ENCODE measurements at places on chromosomes 4 and X.

- DNase-seq: no peak
Observed at GRCh38 chrX:46693149-46693548, 65.8 kb downstream of the SLC9A7 start.

DNA sequence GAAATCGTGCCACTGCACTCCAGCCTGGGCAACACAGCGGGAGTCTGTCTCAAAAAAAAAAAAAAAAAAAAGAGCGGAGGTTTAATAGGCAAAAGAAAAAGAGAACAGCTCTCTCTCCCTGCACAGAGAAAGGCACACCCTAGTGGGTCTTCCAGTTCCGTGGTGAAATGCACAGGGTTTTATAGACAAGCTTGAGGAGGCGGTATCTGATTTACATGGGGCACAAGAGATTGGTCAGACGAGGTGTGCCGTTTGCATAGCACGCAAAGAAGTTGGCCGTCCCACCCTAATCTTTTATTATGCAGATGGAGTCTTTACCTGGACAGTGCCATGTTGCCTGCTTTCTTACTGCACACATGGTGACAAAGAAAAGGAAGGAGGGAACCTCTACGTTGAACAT, 33.5 kb upstream of the REST start:
- no peak for DNase-seq

- DNase-seq: no peak
Observed at GRCh38 chrX:11888421-11888820, 130.4 kb downstream of the MSL3 start.

DNA sequence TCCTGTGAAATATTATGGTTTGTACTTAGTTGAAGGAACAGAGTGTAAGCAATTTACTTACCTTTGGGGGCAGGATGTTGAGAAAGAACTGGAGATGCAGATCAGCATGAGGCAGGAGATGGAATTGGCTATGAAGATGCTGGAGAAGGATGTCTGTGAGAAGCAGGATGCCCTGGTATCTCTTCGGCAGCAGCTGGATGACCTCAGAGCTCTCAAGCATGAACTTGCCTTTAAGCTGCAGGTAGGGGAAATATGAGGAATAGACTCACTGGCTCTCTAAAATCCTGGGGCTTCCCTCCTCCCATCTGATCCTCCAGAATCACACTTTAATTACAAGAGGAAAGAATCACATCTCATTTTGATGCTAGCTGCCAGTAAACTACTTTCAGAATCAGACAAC, 51.0 kb downstream of the GRSF1 start:
- DNase-seq: no peak

DNA sequence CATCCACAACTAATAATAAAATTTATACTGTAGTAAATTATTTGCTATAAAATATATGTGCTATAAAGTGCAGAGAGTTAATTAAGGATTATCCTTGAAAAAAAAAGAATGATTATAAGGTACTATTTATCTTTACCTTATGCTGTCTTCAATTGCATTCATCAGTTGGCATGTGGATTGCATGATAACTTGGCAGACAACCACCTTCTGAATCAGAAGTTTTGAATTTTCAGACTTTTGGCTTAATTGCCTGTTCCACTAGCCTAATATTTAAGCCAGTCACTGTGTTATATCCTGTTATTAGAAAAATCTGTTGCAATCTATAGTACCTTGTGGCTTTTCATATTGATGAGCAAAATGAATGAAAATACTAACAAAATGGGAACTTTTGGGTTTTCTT, 1040.3 kb upstream of the PCDH10 start:
- DNase-seq: no peak

DNA sequence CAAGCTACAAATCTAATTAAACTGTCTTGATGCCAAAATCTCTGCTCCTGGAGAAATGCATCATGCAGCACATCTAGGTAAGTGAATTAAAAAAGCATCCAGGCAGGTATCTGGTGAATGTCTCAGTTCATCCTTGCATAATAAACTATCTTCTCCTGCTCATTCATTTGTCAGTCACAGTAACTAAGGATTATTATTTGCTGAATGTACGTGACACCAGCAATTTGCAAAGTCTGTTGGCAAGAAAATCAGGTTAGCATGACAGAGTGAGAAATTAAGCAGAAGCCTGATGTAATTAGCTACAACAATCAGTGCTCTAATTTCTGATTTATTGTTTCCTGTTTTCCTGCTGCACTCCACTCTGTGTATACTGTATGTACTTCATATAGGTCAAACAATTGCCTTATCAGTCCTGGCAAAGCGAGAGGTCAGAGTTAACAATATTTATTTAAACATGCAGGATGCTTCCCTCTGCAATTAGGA, 213.6 kb downstream of the FBXO8 start:
- DNase-seq: no peak

DNA sequence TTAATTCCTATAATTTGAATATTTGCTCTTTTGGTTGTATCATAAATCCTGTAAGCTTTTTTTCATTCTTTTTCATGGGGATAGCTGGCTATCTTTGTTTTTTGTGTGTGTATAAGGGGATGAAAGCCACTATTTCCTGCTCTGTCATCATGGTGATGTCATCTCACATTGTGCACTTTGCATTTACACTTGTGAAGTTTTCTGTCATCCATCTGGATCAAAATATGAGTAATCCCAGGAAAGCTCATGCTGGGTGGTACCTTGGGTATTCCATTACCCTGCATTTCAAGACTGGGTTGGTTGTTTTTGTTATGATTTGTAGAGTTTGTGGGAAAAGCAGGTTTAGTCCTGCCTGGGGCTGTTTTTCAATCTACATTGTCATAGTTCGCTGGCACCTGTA, 367.3 kb downstream of the CHIC1 start:
- DNase-seq: no peak

GRCh38 chr4:61889117-61889516, 689.0 kb downstream of the ADGRL3 start:
- no peak for DNase-seq

DNA sequence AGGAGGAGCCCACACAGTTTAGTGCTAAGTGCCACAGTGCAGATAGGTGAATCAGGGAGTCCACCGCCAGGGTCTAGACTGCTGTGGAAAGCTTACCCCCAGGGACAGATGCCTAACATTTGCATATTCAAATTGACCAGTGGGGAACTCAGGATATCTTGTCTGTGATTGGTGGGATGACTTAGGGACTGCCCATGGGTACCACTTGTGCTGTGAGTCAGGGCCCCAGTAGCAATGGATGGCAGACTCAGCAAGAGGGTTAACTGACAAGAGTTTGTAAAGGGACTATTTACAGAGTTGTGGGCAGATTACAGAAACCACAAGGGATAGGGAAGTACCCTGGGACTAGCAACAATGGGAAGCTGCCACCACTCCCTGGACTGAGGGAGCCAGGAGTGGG, 282.1 kb downstream of the BCOR start:
- DNase-seq: no peak

- no peak for DNase-seq
Observed at GRCh38 chr4:20028645-20029044, 223.1 kb upstream of the SLIT2 start.

DNA sequence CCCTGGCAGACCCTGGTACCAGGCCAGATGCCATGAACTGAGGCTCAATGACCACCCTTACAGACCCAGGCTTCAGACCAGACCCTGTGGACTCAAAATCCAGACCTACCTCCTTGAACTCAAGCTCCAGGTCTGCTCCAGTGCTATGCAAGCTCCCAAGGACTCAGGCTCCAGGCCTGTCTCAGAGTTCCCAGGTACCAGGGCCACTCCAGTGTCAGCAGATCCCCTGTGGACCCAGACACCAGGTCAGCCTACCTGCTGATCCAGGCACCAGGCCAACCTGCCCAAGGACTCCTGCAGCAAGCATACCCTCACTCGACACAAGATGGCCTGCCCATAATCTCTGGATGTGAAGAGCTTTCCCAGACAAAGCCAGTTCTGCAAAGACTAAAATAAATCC, 44.7 kb upstream of the MAGED4 start:
- DNase-seq: no peak

GRCh38 chr4:150569384-150569987, 12.5 kb upstream of the MAB21L2 start:
- DNase-seq: no peak

- DNase-seq: no peak
Observed at GRCh38 chr4:168884251-168885124, 125.6 kb downstream of the CBR4 start.

DNA sequence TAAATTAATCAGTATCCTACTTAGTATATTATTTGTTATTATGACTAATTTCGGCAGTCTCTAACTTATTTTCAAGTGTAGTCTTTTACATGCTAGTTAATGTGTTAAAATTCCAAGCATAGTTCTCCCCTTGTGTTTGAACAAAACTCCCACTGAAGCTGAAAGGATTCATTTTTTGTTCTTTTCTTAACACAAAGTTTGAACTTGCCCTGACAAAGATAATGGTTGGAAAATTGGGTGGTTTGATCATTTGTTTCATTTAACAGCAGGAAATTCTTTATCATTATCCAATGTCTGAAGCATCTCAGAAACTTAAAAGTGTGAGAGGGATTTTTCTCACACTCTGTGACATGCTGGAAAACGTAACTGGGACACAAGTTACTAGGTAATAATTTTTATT, 36.0 kb downstream of the INTU start:
- DNase-seq: no peak

DNA sequence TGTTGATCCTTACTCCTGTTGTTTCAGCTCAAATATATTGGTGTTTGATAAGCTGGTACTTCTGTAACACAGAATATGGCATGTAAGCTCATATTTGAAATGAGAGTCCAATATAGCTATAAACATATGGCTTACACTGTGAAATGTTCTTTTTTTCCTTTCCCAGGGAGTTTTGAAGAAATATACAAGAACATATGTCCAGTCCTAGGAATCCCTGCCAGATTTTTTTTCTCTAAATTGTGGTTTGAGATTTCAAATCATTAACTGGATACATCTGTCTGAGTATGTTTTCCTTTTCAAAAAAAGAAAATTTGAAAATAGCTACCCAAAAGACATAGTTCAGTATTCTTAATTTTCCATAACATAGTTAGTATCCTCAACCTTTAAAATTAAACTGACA, 60.2 kb downstream of the HMGB2 start:
- no peak for DNase-seq

DNA sequence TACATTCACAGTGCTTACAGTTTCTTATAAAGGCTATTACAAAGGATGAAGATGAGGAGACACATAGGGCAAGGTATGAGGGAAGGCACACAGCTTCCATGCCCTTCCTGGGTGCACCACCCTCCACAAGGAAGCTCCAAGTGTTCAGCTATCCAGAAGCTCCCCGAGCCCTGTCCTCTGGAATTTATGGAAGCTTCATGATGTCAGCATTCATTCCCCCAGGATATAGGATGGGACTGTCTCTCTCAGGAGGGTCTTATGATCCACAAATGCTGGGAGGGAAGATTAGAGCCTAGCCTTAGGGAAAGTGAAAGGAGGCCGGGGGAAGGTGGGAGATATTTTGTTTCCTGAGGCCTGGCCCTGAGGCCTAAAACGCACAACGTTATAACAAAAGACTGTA, 236.0 kb downstream of the ANK2 start:
- DNase-seq: no peak

- DNase-seq: no peak
Observed at GRCh38 chr4:67624939-67625338, 66.4 kb downstream of the STAP1 start.

GRCh38 chr4:41709844-41710481, 38.6 kb downstream of the PHOX2B start:
- DNase-seq: no peak

DNA sequence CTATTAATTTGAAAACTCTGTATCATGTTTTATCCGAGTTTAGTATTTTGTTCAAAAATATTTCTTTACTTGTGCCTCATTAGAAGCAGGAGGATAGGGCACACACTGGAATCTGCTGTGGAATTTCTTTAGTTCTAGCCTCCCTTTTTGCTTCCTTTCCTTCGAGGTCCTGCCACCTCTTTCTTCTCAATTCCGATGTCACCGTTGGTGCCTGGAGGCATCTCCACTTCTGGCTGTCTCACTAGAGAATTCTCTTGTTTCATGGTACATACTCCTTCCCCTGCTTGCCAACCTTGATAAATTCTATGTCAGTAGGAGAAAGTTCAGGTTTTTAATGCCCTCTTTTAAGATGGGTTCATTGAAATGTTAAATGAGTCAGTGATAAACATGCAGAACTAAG, 140.1 kb downstream of the ANK2 start:
- DNase-seq: no peak

DNA sequence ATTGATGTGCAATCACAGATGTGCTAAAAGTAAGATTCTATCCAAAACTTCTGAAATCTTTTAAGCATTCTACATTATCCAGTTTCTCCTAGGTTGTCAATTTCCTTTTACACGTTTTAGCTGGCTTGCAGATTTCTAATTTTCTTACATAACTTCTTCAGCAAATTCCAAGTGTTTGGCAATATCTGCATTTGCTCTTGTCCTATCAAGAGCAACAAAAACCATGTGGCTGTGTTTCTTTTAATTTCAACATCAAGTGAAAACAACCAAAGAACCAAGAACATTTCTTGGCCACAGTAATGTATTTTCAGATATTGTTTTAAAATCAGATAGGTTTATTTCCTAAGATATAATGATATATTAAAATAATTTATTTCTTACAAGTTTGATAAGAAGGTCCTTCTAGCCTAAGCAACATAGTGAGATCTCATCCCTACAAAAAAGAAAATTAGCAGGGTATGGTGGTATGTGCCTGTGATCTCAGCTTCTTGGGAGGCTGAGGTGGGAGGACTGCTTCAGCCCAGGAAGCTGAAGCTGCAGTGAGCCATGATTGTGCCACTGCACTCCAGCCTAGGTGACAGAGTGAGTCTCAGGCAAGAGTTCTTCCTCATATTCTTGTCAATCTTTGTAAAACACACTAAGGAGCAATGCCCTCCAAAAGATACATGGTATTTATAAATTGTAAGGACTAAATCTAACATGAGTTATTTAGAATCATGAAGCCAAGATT, 131.4 kb upstream of the NAP1L5 start:
- DNase-seq: no peak

GRCh38 chrX:30246769-30247489, at the start of gene MAGEB1:
Gene MAGEB1 (plus strand): TSS chrX:30247146. CDS start chrX:30250494, 3,348 bp downstream.
- no peak for DNase-seq

DNA sequence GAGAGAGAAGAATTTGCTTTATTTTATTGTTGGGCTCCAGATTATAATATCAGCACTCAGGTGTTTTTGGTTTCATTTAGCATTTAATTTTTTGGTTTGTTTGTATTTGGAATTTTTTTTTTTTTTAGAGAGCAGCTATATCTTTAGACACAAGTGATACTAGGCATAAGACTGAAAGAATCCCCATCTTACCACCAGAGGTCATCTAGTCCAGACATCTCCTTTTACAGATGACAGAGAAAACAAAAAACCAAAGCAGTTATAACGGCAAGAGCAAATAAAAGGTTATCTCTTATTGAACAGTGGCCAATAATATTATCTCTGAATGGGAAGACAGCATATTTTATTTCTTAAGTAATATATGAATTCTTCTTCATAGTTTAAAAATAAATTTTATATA, 22.8 kb downstream of the USP38 start:
- DNase-seq: no peak

GRCh38 chrX:129754056-129755024, 15.6 kb downstream of the XPNPEP2 start:
- no peak for DNase-seq

DNA sequence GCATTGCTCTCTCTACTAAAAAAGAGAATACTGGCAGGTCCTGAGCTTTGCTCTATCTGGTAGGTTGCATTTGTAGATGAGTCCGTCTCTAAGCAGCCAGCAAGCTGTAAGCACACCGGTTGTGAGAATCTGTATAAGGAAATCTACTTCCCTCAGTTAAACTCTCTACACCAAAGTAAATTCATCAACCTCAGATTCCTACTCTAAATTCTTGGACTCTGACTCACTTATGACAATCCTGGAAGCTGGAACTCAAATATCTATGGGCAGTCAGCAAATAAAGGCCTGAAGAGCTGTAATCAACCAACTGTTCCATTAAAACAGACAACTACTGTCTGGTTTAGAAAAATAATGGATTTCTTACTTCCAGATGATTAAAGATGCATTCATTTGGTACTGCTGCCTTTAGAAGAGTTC, 37.9 kb downstream of the FAT1 start:
- no peak for DNase-seq
